Fibroblast of skin of right biceps (primary cell): ENCODE measurements at places on chromosomes 16 and 17.

GRCh38 chr16:69922200-69922599, 28.9 kb upstream of the CLEC18A start:
- no peak for DNase-seq

GRCh38 chr16:17497648-17498047, 26.9 kb upstream of the XYLT1 start:
- peak; percentile 87 for DNase-seq

- DNase-seq, result no peak
These were observed 38.8 kb upstream of the BHLHA9 start for GRCh38 chr17:1231456-1231855.

DNA sequence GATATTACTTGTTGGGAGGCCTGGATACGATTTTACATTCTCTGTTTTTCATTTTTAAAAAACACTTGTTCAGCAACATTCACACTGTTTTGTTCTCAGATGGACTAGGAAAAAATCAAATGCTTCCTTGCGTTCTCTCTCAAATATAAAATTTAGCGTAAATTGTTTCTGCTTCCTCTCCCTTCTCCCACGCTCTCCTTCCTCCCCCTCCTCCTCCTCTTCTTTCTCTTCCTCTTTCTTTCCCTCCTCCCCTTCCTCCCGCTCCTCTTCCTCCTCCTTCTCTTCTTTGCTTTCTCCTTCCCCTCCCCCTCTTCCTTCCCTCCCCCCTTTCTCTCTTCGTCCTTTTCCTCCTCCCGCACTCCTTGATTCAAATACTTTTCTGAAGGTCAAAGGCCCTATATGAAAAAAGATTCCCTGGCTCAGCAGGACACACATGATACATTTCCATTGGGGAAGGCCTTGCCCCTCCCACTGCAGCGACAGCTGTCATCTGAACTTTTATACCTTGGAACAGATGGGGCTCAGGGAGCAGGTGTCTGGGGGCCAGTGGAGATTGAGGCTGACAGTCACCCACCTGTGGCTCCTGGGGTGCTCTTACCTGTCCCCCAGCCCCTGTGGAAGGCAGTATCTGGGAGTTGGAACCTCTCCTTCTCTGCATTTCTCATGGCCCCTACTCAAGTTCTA, 99.4 kb upstream of the SDK2 start:
- no peak for DNase-seq

DNA sequence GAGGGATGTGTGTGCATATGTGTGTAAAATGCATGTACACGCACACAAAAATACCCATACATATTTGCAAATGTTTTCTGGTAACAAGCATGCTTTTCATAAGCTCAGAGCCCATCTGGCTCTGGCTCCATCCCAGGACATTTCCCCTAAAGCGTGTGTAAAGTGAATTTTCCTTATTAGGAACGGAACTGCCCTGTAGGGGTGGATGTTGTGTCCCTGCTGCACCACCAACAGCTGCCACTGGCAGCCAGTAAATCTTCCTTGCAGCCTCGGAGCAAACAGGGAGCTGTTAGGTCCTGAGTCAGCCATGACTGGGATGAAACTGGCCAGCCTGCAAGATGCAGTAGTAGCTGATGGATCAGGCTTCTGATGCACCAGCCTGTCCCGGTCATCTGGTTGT, 393.5 kb downstream of the UTP18 start:
- no peak for DNase-seq

DNA sequence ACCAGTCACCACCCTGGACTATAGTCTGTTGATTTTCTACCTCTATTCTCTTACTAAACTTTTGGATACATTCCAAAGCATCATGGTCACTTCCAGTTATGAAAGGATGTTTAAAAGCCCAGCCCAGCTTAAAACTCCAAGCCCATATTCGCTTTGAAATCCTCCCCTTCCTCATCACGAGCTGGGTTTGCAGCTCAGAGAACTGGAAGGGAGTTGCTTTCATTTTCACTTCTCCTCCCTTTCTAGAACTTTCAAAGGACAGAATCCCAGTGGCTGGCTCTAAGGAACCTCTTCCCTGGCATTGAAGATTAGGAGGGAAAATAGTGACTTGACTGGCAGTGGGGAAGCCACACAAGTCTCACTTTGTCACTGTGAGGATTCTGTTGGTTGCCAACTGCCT, 100.1 kb upstream of the DYNLRB2 start:
- DNase-seq, result no peak

GRCh38 chr17:35612924-35613521, 25.9 kb downstream of the AP2B1 start:
- peak; percentile 47 for DNase-seq

DNA sequence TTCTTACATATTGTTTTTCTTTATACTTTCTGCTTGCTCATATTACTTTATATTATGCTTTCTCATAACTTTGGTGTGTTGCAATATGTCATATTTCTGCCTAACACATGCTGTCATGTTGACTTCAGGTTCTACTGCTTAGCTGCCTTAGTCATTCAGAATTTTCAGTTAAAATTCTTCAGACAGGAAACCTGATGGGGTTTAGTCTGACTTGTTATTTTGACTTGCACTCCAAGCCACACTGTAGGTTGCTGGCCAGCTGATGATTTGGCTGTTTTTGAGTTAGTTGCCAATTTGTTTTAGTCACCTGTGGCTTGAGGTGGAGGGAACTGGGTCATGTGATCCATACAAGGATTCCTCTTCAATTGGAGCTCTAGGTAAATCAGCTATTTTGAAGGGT, 315.4 kb downstream of the MAP2K6 start:
- DNase-seq, result peak; percentile 48

- DNase-seq, result no peak
These were observed 388.3 kb downstream of the CA10 start for GRCh38 chr17:51770027-51770759.

DNA sequence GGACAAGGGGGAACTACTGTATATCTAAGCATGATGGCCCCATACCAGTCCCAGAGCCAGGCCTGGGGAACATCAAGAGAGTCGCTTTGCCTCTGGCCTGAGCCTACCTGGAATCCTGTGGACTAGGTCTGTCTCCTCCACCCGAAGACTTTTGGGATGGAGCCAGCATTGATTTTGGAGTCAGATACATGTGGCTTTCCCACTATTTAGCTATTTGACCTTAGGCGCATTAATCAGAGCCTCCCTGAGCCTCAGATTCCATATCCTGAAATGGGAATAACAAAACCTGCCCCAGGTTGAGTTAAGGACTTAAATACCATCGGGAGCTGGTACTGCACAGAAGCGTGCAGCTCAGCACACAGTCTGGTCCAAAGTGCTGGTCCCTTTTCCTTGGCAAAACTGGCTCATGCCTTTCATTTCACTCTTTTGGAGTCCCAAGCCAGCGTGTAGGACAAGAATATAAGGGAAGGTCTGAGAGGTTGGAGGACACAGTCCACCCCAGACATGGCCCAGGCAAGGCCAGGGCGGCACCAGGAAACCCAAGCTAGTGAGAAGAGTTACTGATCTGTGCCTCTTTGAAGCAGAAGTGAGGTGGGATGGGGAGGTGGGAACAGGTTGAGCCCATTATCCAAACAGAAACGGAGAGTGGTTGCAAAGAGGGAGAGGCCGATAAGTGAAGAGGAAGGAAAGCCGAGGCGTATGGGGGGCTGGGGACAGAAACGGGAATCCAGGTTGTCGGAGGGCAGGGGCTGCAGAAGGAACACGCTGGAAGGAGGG, 986 bp downstream of the FA2H start:
- DNase-seq, result no peak

DNA sequence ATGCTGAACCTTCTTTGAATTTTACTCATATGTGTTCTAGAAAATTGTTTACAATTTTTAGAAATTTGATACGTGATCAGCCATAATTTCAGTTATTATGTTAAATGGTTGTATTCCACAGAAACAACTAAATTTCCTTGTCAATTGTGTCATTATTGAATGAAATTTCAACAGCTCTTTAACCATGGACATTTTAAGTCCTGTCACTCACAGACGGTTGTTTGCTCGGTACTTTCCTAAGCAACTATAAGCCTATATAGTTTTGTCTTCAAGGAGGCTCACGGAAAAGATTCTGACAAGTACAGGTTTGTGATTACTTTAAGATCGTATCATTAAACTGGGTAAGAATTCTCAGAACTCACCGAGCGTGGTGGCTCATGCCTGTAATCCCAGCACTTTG, 31.8 kb downstream of the SLC39A11 start:
- no peak for DNase-seq

- no peak for DNase-seq
These were observed 74.4 kb downstream of the CCT6B start for GRCh38 chr17:34886831-34887230.

DNA sequence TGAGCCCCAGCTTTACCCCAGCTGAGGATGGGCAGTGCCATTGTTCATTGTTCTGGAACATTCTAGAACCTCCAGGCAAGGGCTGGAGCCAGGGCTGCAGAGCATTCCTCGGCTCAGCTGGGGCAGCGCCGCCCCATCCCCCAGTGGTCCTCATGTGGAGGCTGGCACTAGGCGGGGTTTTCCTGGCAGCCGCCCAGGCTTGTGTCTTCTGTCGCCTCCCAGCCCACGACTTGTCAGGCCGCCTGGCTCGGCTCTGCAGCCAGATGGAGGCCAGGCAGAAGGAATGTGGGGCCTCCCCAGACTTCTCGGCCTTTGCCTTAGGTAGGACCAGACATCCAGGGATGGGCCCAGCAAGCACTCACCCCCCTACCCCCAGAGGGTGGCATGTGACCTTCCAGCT, at the start of gene TMEM95:
Gene TMEM95, plus strand, starts transcription at position 104 of the 400 bp plus-strand sequence. Its CDS starts 49 bp downstream, at position 153.
- DNase-seq, result peak; percentile 30

- no peak for DNase-seq
These were observed 8.7 kb upstream of the ATP2A3 start for GRCh38 chr17:3972931-3973330.

GRCh38 chr16:13708347-13709120, 211.4 kb upstream of the ERCC4 start:
- no peak for DNase-seq

- no peak for DNase-seq
These were observed 8.2 kb downstream of the ZNF689 start for GRCh38 chr16:30601966-30602365.

DNA sequence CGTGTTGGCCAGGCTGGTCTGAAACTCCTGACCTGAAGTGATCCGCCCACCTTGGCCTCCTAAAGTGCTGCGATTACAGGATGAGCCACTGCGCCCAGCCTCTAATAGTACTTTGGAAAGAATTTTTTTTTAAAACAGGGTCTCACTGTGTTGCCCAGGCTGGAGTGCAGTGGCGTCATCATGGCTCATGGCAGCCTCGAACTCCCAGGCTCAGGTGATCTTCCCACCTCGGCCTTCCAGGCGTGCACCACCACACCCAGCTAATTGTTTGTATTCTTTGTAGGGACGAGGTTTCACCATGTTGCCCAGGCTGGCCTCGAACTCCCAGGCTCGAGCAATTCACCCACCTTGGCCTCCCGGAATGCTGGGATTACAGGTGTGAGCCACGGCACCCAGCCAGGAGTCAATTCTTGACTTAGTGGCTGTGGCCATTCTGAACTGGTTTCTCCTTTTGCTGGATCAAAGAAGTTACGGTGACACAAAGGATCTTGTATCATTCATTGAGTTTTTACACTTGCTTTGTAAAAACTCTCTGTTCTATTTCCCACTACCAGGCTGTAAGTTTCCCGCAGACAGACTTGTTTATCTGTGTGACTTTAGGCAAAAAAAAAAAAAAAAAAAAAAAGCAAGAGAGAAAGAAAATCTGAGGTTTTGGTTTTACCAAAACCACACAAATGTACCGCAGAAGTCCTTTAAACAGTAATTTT, 12.7 kb upstream of the COTL1 start:
- no peak for DNase-seq

DNA sequence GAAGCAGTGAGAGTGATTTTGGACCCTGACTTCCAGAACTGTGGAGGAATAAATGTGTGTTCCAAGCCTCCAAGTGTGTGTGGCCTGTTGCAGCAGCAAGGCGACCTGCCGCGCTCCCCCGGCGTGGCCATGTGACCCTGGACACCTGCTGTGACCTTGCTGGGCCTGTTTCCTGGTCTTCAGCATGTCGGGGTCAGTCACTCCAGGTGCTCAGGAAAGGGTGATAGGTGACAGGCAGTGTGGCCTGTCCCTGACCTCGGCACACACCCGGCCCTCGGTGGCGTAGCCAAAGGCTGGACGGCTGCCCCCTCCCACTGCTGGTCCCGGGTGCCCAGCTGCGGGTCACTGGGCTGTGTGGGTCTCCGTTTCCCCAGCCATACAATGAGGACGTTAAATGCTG, 31.8 kb upstream of the ZNF469 start:
- no peak for DNase-seq

- no peak for DNase-seq
These were observed 22.9 kb downstream of the BANP start for GRCh38 chr16:87974178-87974577.

GRCh38 chr17:64411999-64412771, 21.5 kb upstream of the PECAM1 start:
- peak; percentile 54 for DNase-seq

DNA sequence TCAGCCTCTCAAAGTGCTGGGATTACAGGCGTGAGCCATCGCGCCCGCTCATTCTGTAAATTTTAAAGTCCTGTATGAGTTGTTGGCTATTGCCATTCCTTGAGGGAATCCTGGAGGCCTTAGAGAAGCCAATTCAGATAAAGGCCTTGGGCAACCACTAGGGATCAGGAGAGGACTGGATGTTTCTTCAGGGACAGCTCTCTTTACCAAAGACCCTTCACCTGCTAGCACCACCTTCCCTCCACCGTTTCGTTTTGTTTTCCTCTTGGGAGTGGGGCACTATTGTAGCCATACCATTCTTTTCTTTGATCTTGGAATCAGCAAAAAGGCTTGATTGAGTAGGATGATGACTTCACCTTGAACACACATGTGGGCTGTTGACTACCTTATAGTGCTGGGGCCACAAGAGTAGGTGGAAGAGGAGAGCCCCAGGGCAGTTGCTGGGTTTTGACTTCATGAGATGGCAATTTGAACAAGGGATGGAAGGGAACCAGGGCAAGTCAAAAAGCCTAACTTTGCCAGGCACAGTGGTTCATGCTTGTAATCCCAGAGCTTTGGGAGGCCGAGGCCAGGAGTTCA, 7.0 kb upstream of the ANKRD40CL start:
- no peak for DNase-seq

DNA sequence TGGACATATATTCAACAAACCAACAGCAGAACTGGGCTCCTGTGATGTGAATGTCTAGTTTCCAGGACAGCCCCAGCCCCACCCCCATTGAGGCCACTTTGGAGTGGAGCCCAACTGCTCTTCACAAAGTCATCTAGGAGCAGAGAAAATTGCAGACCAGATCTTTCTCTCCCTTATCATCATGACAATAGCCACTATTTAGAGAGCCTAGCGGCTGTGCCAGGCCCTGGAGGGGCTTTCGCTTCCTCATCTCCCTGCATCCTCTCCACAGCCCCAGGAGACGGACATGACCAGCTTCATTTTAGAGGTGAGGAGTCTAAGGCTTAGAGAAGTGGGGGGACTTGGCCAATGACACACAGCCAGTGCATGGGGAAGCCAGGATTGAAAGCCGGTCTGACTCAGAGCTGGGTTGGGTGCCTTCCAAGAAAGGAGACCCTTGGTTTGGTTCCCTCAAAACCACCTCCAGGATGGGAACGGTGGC, 1.4 kb downstream of the PRSS8 start:
- DNase-seq, result peak; percentile 26

- DNase-seq, result peak; percentile 76
These were observed 338.5 kb downstream of the PMP22 start for GRCh38 chr17:14926526-14927122.

DNA sequence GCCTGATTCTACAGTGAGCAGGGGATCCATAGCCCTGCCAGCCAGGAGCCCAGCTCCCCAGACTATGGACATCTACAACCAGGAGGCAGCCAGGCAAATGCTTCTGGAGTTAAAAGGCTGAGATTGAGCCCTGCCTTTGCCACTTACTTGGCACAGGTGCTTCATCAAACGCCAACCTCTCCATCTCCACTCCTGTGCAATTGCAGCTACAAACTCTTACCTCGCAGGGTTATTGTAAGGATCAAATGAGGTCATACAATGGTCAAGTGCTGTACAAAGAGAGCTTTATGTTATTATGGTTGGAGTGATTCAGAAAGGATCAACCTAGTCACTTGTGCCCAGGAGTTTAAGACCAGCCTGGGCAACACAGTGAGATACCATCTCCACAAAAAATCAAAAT, 9.8 kb upstream of the MYO18A start:
- no peak for DNase-seq
